ENCODE measurements at places on chromosomes 3 and 15.
A peak's percentile ranks its signal among the peaks of the same experiment; 100 is the strongest.

DNA sequence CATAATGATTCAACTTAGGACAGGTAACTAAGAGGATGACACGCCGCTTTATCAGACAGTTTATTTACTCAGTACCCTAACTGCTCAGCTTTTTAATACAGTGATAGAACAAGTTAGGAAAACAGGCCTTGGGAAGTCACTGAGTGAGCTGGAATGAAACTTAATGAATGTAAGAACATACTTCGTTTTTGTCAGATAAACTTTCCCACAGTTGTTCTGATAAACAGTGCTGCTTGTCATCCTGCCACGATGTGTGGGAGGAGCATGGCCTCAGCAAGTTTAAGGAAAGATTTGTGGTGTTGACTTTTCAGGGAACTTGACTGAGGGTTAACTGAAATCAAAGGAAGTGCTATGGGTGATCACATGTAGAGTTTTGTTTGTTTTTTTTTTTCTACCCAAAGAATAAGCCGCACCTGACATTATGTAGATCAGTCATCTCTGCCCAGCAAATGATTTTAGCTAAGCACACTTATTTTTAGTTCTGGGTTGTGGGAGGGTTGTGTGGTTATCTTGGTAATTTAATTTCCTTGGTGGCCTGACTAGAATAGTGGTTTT lies 5.6 kb upstream of the P2RY14 start:
- no peak for DNase-seq

DNA sequence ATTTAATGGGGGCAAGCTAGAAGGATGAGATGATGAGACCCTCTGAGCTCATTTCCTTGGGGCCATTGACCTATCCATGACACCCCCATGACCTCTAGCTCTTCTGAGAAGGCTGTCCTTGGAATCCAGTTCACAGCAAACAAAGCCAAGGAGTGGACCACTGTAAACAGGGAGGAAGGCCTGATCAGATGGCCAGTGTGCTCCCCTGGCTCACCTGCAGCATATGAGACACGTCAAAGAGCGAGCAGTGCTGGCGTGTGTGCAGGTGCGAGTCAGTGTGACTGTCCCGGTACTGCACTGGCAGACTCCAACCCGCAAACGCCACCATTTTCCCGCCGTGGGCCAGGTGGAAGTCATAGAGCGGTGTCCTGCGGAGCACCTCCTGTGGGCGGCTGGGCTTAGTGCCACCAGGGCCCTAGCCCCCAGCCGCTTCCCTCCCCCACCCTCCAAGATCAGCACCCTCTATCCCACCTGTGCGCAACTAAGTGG lies 339 bp downstream of the AMT start:
- no peak for DNase-seq

DNA sequence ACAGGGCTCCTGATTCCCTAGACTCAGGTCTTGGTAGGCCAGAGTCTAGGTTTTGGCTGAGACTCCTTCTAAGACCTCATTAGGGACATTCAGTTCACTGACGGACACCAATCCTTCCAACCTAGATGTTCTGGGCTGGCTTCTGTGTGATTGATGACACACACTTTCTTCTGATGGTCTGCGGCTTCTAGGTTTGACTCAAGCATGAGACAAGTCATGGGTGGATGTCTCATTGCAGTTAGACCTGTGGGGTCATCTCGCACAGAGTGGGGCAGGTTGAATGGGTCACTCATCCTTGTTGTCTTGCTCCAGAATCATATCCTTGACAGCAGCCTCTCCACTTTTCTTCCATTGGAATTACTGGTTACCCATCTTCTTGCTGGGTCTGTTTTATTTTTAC lies 35.8 kb downstream of the ARNT2 start:
- DNase-seq = no peak

DNA sequence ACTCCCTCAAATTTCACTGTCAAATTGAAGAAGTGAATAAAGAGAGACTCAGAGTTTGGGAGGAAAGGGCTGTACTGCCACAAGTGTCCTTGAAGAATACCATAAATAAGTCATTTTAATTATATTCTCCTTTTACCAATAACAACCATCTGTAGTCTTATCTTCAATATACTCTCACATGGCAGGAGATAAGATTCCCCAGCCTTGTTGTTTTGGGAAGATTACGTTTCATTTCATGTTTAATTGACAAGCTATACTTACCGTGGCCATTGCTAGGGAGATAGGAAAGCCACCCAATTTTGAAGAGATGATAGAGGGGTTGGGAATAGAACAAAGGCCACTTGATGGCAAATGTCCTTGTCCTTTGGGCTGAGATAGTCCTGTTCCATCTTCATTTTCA lies 2.3 kb downstream of the MINDY4B start:
- DNase-seq = no peak

DNA sequence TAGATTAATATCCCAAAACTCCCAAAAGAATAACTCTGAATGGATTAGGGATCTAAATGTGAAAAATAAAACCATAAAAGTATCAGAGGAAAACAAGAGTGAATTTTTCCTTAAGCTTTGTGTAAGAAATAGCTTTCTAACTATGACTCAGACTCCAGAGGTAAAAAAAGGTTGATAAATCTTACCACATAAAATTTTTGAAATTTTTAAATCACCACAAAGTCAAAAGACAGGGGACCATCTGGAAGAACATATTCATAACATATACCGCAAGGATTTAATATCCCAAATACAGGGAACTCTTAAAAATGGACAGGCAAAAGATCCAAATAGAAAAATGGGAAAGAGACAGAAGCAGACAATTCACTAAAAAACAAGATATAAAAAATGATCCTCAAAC lies 145.0 kb downstream of the ARNT2 start:
- DNase-seq = peak; percentile 21

DNA sequence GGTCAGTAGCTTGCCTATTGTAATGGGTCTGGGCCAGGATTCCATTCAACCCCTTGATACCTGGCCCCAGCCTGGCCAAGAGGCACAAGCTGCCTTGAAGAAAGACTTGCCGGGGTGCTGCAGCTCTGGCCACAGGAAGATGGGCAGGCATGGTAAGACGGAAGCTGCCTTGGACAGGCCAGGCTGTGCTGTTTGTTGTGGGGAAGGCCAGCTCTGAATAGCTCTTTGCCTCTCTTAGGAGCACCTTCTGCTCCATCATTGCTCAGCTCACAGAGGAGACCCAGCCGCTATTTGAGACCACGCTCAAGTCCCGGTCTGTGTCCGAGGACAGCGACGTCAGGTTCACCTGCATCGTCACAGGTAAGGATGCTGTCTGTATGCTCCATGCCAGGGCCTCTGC lies 10.1 kb downstream of the ALPK3 start:
- DNase-seq = no peak

GRCh38 chr15:74050556-74051234 lies 31.7 kb downstream of the GOLGA6A start:
- DNase-seq = peak; percentile 18

DNA sequence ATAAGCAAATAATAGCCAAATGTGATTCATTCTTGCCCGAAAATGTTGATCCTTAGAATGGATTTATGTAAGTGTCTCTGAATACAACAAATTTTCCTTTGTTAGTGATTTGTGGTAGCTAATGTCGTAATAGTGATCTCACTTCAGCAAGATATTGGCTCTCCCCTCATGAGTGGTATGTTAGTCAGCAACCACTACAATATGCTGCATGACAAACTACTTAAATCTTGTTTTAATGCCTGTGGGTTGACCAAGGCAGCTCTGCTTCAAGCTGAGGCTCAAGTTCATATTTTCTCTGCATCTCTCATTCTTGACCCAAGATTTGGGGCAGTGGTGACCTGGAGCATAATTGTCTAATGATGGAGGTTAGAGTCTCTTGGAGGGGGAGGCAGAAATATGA lies 49.8 kb upstream of the GALNT15 start:
- peak; percentile 84 for DNase-seq

GRCh38 chr3:155815030-155815545 lies 9.0 kb upstream of the C3orf33 start:
- no peak for DNase-seq

- no peak for DNase-seq
Measured at GRCh38 chr3:16790432-16791400, 94.0 kb upstream of the PLCL2 start.

DNA sequence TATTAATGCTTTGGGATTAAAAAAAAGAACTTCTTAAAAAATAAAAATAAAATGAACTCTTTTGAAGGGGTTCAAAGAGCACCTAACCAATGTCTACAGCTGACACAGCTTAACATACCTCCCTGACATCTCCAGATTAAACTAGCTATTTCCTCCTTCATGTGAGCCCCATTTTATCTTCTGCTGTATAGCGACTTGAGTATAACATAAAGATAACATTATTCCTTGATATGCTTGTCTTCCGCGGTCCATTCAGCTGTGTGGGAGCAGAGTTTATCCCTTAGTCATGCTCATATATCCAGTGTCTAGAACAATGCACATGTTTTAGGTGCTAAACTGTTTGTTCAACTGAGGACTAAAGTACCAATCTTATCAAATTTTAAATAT lies 7.8 kb upstream of the CHRM5 start:
- DNase-seq = no peak

DNA sequence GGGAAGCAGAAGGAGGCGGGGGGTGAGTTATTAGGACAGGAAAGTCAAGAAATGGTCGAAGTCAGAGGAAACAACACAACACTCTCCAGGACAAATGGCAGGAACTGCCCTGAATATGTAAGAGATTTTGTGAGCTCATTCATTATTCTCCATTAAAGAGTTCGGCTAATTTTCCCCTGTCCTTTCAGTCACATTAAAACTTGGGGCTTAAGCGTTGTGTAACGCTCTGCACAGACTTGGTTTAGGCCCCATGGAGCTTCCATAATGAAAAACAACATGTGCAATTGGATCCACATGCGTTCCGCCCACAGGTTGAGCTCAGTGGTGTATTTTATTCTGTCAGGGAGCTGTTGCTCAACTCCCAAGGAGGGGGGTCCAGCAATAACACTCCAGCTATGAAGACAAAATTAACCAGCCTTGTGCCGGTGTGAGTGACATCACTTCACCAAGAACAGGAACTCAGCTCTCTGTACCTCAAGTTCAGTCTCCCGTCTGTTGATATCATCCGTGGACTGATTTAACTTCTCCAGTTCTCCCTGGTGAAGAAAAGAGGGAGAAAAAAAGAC lies 2.3 kb downstream of the SH3BP5 start:
- peak; percentile 15 for DNase-seq

DNA sequence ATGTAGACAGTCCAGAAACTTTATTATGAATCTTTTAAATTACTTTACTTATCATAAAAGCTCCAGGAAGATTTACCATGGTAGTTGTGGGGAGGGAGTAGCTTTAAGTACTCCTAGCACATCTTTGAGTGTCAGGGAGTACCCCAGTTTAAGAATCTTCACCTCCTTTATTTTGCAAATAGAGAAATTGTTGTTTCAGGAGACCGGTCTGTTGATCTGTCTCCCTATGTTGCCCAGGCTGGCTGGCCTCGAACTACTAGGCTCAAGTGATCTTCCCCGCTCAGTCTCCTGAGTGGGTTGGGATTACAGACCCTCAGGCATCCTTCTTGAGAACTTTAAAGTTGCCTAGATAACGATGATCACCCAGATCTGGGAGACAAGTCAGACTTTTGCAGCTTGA lies 11.1 kb downstream of the FXR1 start:
- no peak for DNase-seq

DNA sequence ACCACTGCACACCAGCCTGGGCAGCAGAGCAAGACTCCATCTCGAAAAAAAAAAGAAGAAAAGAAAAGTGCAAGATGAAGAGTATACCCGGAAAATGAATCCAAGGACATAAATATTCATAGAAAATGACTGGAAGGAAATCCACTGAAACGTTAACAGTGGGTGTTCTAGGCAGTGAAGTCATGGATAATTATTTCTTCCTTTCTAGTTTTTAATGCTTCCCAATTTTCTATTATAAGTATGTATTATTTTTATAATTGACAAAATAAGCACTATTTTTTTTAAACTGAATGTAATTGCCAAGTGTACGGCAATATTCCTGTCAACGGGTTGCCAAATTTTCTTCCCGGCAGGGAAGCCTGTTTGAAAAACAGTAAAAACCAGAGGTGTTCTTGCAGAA lies 37.4 kb upstream of the MGLL start:
- no peak for DNase-seq

DNA sequence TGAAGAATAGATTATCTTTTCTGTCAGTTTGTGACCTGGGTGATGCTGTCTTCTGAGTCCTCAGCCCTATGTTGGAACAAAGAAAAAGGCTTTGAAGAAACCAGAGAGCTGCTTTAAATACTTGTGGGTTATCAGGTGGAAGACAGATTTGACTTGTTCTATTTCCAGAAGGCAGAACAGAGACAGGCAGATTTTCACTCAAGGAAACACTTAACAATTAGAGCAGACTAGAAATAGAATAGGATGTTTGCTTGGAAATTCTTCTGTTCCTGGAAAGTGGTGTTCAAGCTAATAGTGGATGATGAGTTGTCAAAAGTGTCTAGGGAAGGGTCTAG lies 219.4 kb downstream of the UBE2E2 start:
- DNase-seq = no peak

DNA sequence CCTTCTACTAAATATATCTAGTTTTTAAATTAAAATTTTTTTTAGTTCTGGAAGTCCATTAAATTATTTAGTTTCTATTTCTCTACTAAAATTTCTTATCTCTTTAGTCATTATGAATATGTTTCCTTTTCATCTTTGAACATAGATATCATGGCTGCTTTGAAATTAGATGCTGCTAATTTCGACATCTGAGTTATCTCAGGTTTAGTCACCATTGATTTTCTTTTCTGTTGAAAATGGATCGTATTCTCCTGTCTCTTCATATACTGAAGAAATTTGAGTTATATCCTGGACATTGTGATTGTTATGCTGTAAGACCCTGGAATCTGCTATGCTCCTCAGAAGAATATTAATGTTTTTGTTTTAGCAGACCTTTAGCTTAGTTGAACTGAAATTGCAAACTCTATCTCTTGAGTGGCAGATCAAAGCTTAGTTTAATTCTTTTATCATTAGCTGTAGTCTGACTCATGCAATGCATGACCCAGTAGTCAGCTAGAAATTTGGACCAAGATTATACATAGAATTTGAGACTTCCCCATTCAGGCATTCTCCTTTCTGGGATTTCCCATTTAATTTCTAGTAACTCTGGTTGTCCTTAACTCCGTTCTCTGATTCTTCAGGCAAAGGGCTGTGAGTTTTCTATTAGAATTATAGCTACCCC lies 439.8 kb upstream of the IL12A start:
- peak; percentile 4 for DNase-seq

GRCh38 chr3:43874731-43875130 lies 184.0 kb downstream of the ABHD5 start:
- no peak for DNase-seq

DNA sequence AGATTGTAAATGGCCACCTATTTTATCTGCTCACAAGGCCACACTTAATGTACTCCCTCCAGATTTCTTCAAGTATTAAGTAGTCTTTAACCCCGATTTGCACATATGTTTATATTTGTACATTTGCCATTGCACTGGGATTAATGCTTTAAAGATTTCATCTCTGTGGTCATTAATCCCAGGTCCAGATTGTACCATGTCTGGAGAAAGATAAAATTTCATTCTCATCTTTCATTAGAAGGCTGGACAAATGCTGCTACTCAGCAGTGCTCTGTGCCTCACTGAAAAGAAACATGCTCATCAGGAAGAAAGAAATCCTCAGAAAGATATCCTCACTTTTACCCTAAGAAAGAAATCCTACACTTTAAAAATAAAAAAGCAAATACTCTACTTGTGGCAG lies 62.5 kb upstream of the LRRC3B start:
- no peak for DNase-seq

GRCh38 chr3:141737093-141737492 lies 1.0 kb upstream of the RNF7 start:
- DNase-seq = no peak

Data from MCF 10A (cell line).